ENCODE measurements at places on chromosomes 4 and X. TPM values are rescaled to one million over a fixed set of nuclear protein-coding genes. Genes with fewer than 3 reads are reported as not detected.

YY2 gene
- 3.0 TPM for total RNA-seq

GRCh38 chr4:141654098-141654497 is 17.7 kb downstream of the IL15 start:
- peak; percentile 35 for DNase-seq

GRCh38 chr4:38469410-38469809 is 194.6 kb upstream of the KLF3 start:
- no peak for DNase-seq

DNA sequence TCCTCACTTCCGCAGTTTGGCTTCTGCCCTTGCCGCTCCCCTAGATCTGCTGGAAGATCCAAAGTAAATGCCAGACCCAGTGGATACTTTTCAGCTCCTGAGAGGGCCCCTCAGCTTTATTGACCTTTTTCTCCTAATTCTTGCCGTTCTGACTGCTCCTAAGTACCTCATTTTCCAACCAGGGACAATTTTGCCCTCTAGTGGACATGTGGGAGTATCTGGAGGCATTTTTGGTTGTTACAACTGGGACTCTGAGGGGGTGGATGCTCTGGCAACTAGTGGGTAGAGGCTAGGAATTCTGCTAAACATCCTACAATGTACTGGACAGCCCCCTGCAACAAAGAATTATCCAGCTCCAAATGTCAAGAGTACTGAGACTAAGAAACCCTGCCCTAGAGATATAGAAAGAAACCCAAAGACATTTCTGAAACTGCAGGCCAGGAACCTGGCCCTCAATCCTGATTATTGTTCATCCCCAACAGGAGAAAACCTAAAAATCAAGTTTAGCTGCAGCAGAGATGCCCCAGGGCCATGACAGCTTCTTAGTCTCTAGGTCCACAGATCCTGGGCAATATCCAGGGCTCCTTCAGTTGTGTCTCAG is 3.4 kb downstream of the TEX13B start:
- DNase-seq: no peak

CRMP1 gene
- 0.89 TPM for total RNA-seq

DNA sequence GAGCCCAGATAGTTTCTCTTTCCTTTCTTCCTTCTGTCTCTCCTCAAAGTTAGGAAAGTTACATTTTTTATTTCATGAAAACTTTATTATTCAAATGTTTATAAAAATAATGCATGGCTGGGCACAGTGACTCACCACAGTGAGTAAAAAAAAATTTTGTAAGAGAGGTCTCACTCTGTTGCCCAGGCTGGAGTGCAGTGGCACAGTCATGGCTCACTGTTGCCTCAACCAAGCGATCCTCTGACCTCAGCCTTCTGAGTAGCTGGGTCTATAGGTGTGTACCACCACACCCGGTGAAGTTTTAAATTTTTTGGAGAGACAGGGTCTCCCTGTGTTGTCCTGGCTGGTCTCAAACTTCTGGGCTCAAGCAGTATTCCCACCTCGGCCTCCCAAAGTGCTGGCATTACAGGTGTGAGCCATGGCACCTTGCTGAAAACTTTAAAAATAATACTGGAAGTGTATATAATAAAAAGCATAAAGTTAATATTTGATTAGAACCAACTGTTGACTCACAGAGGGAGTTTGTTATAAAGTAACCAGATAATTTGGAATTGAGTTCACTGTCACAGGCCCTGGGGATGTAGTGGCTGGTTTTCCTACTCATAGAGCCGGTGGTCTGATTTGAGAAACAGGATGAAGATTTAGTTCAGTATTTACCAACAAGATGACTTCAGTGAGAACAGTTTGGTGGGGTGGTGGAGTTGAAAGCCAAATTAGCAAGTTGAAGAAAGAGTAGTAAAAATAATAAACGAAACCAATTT is 18.0 kb downstream of the CMC4 start:
- no peak for DNase-seq

DNA sequence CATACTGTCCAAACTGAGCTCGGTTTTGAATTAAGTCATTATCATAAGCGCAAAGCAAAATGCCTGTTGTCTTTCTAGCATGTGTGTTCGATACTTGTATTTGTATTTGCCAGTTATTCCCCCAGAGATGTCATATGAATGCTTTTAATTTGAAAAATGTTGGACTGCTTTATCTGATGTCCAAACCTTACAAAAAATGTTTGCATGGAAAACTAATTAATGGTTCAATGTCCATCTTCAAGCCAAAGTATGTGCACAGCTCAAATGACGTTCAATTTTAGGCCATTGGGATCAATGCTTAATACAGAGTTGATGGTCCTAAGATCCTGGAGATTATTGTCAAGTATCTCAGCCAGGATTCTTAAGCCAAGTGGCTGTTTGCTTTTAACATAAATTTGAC is 17.2 kb upstream of the HPGDS start:
- no peak for DNase-seq

FRMD7 gene
- total RNA-seq: not detected

- DNase-seq: no peak
Observed at GRCh38 chrX:49258749-49259124, 5.8 kb downstream of the FOXP3 start.

GRCh38 chrX:29066516-29066915 is 479.3 kb downstream of the IL1RAPL1 start:
- no peak for DNase-seq

- DNase-seq: no peak
Observed at GRCh38 chr4:6087669-6088341, 69.6 kb upstream of the C4orf50 start.

GRCh38 chr4:26763648-26764047 is 97.0 kb upstream of the STIM2 start:
- no peak for DNase-seq

DNA sequence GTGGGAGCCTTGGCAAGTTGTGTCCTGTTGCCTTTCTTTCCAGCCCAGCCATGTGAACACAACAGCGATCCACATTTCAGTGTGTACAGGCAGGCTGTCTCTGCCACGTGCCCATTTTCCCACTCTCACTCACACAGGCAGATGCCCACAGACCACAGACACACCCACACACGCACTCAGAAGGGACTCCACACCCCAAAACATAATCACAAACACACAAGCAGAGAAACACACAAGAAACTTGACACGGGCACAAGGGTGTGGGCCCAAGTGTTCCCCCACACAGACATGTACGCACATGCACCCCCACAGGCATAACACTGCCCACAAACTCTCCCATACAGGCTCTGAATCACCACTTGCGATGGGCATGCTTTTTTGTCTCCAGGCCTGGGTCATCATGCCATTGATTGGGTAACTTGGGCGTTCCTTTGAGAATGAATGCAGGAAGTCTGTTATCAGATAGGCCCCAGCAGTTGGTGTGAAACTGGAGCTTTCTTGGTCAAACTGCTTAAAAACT is 84.3 kb downstream of the NBDY start:
- DNase-seq: no peak

DNA sequence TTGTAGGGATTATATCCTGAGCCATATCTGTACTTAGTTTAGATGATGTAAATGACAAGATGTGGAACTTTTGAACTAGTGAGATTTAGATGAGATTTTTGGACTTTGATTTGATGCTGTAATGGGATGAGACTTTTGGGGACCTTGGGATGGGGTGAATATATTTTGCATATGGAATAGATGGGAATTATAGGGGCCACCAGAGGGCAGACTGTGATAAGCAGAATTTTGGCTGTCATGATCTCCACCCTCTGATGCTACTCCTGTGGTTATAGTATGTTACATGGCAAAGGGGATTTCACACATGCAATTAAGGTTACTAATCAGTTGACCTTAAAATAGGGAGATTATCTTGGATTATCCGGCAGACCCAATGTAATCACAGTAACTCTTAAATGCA is 214.0 kb upstream of the NHS start:
- DNase-seq: no peak

ADAM29 gene
- total RNA-seq: not detected

SCFD2 gene
- total RNA-seq: 19.5 TPM

LAMP2 gene
- total RNA-seq: 141 TPM

DNA sequence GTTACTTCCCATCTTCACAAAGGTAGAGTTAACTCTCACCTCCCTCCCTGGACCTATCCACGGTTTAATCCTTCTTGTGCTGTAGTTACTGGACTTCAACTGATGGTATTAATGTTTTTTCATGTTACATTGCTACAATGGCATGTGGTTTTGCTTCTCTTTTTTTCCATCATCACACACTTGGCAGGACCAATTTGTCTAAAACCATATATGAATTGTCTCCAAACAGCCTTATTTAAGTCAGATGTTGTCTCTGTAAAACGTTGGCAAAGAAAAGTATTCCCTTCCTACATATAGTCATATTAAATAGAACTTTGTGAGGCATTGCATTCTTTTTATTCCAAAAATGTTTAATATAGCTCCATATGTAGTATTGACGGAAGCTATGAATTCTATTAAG is 15.5 kb downstream of the PRRG1 start:
- no peak for DNase-seq

DNA sequence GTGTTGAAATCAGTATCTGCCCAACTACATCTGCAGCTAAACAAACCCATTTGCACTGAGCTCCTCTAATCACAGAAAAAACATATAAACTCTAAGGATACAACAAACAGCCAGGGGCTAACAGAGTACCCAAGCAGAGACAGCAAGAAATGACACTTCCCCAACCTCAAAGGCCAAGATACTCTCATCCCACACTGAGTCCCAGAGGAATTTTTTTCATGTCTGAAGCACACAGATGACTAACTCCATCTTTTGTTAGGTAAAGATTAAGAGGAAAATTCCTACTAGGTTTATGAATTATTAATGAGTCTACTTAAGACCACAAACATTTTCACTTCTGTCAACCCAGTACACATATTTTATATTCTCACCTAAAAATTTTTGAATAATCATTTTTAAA is 31.6 kb downstream of the SEPSECS start:
- no peak for DNase-seq

- no peak for DNase-seq
Observed at GRCh38 chr4:129972257-129972656, 876.3 kb downstream of the C4orf33 start.

SLIT2 gene
- total RNA-seq: 47.4 TPM

- no peak for DNase-seq
Observed at GRCh38 chr4:89358935-89359638, 51.5 kb upstream of the GPRIN3 start.

- peak; percentile 61 for DNase-seq
Observed at GRCh38 chrX:72107320-72107719, 24.4 kb downstream of the RTL5 start.

DNA sequence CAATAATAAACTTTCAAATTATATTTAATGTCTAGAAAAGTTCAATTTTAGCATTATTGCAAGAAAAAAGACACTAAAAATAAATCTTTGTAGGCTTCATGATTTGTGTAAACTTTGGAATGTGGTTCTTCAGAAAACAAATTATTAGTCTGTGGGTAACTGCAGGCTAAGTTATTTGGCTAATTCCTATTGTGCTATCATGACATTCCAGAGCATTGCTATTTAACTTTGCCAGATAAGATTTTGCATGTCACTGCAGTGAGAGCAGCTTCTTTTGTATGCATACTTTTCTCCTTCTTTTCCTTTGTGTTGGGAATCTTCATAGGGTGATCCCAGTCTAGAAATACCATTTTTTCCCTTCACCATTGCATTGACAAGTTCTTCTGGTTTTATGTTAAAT is 130.0 kb downstream of the AWAT2 start:
- DNase-seq: no peak

GRCh38 chr4:73620115-73620792 is at the start of gene RASSF6:
Gene RASSF6 (minus strand): TSS chr4:73620436. CDS start chr4:73611795, 8,641 bp downstream.
- DNase-seq: peak; percentile 86

DNA sequence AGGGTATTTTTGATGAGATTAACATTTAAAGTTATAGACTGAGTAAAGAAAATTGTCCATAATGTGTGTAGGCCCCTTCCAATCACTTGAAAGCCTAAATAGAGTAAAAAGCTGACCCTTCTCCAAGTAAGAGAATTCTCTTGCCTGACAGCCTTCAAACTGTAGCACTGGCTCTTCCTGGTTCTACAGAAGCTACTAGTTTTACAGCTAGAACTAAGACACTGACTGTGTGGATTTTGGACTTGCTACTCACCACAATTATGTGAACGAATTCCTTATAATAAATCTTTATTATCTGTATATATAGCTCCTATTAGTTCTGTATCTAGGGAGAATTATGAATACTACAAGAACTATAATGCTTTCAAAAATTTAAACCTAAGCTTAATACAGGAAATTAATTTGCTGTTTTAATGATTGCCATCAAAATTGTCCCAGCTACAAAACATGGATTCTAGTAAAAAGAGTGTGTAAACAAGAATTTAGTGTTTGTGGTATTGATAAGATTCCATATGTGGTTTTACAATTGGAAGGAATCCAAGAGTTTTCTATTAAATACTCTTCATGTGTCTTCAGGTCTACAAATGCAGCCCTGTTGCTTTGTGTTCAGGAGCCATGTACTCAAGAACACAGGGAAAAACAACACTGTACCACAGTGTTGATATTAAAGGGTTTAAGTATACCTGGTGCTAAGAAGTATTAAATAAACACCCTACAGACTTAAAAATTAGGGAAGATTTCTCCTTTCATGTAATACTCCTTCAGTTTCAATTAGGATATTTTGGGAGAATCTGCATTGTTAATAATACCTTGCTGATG is 366.5 kb downstream of the CXXC4 start:
- no peak for DNase-seq

DNA sequence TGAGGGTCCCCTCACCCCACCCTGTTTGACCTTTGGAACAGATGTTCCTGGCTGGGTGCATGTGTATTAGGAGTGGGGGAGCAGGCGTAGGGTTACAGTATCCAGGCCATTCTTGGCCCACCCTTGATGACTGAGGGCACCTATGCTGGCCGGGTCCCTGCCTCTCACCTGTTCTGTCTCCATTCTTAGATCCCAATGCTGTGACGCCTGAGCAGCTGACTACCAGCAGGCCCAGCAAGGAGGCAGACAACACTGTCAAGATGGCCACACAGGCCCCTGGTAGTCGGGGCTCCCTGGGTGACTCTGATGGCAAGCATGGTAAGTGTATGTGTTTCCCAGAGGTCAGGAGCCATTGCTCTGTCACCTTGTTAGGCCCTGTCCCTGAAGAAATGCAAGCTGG is 10.9 kb downstream of the EFNB1 start:
- DNase-seq: no peak

DNA sequence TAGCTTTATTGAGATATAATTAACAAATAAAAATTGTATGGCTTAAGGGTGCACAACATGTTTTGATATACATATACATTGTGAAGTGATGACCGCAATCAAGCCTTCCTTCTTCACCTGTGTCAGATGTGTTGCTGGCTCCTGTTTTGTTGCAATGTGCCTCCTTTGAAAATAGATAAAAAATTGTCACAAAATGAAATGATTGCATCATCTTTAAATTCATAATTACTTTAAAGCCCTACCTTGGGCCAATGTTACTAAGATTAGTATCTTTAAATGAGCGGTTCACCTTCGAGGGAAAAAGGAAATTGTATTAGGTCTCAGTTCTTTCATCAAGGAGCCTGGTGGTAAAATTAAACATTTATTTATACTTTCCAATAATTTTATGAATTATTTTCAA is 77.3 kb downstream of the GPRIN3 start:
- DNase-seq: no peak

- no peak for DNase-seq
Observed at GRCh38 chrX:114580336-114580735, 3.5 kb upstream of the HTR2C start.

AMTN gene
- not detected for total RNA-seq

- DNase-seq: no peak
Observed at GRCh38 chr4:137532869-137533236, 559 bp upstream of the PCDH18 start.
